ENCODE measurements at places on chromosomes 11 and 22. TPM values are rescaled to one million over a fixed set of nuclear protein-coding genes. Genes with fewer than 3 reads are reported as not detected.

The GGTLC3 gene
- total RNA-seq: not detected

The CD3D gene
- not detected for total RNA-seq

The OR5A1 gene
- not detected for total RNA-seq

The KRTAP5-1 gene
- not detected for total RNA-seq

The MAP6 gene
- total RNA-seq: not detected

Data from A375 (cell line).